ENCODE measurements at places on chromosomes 5 and 9.

DNA sequence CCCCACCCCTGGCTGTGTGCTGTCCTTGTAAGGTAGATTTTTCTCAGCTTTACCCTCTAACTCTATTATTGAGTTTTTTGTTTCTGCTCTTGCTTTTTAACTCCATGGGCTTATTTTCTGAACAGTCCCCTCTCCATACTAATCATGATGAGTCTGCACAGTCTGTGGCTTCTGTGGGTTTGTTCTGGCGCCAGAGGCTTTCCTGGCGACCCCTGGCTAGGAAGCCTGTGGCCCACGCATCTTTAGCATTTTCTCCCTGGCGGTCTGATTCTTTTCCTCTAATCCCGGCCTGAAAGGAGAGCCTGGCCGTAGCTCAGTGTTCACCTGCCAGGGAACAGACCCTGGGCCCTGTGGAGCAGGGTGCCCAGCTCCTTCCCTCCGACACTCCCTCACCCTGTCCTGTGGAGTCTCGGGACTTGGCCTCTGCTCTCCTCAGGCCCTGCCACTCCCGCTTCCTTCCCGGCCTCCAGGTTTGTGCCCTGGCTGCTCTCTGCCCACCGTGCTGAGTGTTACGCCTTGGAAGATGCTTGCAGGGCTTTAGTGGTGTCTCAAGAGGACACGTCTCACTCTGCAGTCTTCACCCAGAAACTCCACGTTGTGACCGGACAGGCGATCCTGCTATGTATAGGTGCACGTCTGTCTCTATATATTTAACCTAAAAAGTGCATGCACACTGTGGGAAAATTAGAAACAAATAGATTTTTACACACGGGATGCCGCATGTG, 31.7 kb upstream of the LRRC14B start:
- no peak for DNase-seq

GRCh38 chr5:1510631-1511030, 13.1 kb downstream of the LPCAT1 start:
- no peak for DNase-seq

DNA sequence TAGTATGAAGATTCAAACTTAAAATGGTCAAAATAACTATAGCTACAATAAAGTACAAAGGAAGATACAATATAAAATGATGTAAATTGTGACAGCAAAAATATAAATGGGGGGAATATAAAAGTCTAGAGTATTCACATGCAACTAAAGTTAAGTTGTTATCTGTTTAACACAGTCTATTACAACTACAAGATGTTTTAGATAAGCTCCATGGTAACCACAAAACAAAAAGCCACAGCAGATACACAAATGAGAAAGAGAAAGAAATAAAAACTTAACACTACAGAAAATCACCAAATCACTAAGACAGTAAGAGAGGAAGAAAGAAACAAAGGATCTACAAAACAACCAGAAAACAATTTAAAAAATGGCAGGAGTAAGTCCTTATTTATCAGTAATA, 17.0 kb upstream of the SH3TC2 start:
- DNase-seq, result no peak

DNA sequence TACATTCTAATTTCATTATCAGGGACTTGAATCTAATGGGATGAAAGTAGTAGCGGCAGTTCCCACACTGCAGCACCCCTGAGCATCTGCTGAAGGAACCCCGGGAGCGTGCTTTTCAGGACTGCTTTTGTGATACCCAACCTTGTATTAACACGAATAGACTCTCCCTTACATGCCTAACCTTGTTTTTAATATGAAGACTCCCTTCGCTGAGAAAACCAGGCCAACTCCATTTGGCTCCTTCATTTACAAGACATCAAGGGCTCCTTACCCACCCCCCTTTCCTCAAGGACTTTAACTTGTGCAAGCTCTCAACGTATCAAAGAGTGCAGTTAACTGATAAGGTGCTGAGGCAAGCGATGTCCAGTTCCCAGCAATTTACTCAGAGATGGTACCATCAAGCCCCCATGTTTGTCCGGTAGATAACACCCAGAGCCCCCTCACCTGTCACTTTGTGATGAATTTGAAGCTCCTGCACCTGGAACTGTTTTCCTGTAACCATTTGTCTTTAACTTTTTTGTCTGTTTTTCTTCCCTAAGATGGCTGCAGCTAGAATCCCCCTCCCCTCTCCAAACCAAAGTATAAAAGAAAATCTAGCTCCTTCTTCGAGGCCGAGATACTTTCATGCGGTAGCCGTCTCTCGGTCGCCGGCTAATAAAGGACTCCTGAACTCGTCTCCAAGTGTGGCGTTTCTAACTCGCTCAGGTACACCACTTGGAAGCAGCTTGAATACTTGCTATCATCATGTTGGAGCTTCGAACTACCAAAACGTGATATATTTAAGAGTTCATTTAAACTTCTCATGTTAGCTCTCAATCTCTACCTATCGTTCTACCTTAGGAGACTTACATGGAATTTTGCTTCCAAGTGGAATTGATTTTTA, 10.7 kb downstream of the HNRNPH1 start:
- DNase-seq, result no peak

GRCh38 chr9:82034956-82035731, 46.6 kb downstream of the SPATA31D1 start:
- DNase-seq, result no peak

DNA sequence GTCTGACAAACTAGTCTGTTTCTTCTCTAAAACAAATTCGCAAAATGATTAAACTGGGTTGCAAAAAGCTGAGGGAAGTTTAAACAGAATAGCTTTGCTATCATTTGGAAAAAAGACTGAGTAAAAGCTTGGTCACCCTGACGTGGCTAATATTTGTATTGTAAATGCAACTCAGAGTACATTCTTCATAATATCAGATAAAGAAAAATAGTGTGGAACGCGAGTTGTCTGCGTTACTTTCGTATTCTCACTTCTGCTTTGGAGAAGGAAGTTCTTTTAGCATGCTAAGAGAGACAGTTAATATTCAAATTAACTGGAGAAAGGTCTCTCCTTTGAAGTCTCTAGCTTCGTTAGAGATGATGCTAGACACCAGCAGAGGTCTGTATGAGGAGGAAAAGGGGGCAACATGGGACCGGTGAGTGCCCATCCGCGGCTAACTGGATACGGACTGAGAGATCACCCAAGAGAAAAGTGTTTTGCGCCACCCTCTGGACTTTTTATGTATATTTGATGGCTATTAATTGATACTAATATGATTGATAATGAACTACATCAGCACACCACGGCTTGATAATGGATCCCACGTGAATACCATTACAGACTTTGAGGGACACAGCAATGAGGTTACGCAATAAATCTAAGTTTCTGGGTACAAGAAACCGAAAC, 2.9 kb upstream of the CNTRL start:
- DNase-seq, result peak; percentile 13

GRCh38 chr9:109682227-109682626, 97.8 kb upstream of the PALM2AKAP2 start:
- DNase-seq, result no peak

DNA sequence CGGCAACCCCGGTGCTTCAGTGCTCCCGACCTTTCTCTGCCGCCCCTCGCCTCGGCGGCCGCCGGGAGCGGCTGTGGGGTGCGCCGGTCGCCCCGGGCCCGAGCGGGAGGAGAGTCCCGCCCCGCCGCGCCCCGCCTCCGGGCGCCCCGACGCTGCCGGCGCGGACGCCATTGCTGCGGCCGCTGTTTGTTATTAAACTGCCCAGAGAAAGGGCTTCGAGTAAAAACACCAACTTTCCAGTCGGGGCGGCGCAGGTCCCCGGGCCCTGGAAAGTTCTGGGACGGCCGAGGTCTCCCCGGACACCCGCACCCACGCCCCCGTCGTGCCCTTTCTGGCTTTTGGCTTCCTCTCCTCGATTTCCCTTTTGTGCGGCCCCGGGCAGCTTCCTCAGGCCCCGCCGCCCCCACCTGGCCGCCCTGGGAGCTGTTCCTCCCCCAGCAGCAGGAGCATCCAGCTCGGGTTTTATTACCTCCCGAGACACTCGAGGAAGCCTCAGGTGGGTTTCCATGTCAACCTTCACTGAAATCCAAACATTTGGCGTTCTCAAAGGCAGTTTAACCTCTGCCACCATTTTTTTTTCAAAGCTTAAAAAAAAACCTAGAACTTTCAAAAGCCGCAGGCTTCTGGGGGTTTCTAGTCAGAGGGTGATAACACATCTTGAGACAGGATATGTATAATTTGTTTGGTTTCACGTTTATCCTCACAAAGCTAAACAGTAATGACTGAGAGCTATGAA, 334.4 kb downstream of the CWC27 start:
- DNase-seq, result peak; percentile 17

DNA sequence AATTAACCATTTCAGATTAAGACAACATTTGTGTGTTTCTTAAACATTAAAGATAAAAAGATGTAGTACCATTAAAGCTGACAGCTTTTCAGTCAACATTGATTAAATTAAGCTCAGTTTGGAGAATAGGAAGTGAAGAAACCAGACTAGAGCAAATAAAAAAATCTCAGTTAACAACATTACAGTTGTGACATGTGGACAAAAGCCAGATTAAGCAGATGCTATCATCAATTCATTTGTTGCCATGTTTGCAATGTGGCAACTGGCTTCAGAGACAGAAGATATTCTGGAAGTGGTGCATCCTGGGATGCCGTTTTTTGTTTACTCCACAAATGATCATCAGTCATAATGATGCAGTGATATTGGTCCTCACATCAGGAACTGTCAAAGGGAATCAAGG, 70.3 kb upstream of the CNTLN start:
- DNase-seq, result no peak

DNA sequence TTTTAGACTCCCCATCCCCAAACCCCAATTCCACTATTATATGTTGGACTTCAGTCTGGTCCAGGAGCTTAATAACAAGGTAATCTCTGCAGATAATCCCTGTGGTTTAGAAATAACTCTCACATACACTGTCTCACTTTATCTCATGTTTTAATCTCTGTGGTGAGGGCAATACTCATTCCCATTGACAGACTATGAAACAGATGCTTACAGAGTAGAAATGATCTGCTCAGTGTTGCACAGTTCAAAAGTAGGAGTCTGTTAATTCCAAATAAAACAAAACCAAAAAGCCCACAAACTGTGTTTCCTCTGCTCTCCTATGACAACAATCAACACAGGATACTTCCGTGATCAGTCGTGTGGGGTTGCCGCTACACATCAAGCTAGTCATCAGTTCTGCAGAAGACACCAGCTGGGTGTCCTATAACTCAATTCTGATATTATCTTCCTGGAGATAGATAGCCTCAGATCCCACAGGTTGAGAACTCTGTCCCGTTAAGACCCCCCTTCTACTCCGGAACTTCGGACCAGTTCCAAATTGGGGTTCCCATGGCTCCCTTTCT, 26.3 kb upstream of the FANCC start:
- DNase-seq, result no peak

GRCh38 chr5:119420169-119420568, 32.1 kb upstream of the HSD17B4 start:
- no peak for DNase-seq

DNA sequence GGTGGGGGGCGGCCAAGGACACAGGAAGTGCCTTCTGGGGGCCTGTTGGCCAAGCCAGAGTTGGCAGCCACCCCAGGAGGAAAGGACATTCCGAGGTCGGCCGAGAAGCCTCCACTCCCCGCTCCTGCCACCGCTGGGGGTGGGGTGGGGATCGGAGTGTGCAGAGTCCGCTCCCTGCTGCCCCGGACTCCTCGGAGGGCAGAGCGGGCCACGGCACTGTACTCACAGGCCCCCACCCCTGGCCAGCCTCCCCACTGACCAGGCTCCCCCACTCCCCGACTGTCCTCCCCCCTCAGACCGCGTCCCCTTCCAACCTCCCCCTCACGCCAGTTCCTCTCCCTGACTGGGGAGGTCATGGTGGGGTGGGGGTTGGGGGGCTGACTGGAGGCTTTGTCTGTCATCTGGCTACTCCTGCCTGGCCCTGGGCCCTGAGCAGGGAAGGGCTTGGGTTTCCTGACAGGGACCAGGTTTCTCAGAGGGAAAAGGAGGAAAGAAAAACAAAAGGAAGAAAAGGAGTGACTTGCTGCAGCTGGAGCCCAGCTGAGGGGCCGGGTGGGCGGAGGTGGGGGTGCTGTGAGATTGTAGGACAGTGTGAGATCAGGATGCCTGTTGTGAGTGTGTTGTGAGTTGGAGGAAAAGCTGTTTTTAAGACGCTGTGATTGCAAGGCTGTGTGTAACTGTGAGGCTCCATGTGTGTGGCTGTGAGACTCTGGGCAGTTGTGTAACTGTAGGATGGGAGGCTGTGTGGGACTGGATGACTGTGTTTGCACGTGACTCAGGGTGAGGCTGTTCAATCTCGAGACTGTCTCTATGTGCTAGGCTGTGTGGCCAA, 29.7 kb downstream of the CNTFR start:
- DNase-seq, result no peak

DNA sequence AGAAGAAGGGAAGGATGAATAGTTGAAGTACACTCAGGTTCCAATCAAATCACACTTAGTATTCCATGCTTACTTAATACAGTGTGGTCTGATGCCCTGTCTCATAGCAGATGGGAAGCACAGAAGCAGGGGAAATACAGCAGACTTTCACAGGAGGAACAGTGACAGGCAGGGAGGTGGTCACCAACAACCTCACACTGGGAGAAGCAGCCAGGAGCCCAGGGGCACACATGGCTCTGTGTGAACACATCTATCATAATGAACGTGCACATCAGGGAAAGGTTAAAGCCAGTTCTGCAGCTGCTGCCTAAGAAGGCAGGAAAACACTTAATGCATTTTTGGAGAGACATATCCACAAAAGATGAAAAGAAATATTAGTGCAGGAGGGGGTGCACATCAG, 312.3 kb downstream of the MED10 start:
- no peak for DNase-seq

- no peak for DNase-seq
Measured at GRCh38 chr5:14917719-14918118, 46.1 kb upstream of the ANKH start.

GRCh38 chr9:115633104-115633503, 515.1 kb upstream of the TNC start:
- no peak for DNase-seq

Measured in stimulated activated CD4-positive, alpha-beta T cell treated with anti-CD3 and anti-CD28 coated beads, Interleukin-2, amount 100 ng/mL, for 4 hours (primary cell).